NCI-H1417 treated with DMSO at 0.1 percent for 48 hours (cell line): ENCODE measurements at places on chromosomes 1 and 21.

- DNase-seq, result no peak
Observed at GRCh38 chr1:207811920-207812720, 60.3 kb downstream of the CD46 start.

DNA sequence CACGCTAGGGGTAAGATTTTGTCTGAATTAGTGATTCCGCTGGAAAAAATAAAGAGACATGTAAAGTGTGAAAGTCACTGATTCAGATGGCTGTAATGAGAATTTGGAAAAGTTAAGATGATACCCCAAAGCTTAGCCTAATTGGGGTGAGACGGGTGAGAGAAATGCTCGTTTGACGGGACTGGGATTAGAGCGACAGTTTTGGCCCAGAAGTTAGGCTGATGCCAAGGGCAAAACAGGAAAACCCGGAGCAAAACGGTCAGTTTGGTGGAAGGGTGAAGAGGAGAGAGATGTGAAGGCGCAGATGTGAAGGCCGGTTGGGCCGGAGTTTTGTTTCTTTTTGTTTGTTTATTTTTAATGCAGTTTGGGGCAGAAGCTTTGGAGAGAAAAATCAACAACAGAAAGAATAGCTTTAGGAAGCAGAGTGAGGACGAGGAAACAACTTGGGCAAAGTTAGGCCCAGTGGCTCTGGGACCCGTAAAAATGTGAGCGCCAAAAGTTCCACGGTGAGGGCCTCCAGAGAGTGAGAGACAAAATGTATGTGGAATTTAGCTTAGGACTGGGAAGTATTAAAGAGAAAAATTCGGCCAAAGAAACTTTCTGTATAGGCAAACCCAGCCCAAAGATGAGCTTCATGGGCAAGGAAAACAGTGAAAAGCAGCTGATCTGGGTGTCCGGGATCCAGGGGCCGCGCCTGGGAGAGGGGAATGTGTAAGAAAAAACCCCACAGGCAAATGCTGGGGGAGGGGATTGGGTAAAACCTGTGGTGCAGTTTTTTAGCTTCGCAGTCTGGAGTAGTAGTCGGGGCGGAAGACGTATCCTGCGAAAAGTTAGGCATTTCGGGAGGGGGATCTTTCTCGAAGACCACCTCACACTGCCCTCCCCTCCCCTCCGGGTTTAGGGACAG, 1.2 kb downstream of the DMRTA2 start:
- DNase-seq, result no peak

DNA sequence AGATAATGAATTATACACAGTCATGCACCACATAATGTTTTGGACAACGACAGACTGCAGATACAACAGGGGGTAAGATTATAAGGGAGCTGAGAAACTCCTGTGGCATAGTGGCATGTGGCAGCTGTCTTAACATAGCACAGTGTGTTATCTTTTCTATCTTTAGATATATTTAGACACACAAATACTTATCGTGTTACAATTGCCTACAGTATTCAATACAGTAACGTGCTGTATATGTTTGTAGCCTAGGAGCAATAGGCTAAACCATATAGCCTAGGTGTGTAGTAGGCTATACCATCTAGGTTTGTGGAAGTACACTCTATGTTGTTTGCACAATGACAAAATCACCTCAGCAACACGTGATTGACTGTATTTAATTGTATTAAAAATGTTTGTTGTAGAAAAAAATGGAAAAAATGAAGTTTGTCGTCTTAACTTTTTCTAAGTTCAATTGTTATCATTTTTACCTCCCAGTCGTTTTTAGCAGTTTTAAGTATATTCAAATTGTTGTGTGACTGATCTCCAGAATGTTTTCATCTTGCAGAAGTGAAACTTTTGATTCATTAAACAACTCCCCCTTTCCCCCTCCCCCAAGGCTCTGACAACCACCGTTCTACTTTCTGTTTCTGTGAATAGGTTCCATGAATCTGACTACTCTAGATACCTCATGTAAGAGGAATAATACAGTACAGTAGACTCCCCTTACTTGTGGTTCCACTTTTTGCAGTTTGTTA, 351.0 kb upstream of the B3GALT2 start:
- DNase-seq, result no peak

DNA sequence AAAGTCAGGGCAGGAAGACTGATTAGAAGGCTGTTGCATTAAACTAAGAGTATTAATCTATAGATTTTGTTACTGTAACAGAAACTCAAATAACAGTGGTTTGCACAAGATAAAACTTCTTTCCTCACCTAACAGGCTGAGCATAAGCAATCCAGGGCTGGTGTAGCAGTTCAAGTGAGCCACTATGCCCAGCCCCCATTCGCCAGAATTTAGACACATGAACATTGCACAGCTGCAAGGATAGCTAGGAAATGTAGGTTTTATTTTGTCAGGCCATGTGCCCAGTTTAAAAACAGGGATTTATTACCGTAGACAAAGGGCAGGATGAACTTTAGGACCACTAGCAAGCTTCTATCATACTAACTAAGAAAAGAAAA, 19.5 kb upstream of the DOCK7 start:
- no peak for DNase-seq

DNA sequence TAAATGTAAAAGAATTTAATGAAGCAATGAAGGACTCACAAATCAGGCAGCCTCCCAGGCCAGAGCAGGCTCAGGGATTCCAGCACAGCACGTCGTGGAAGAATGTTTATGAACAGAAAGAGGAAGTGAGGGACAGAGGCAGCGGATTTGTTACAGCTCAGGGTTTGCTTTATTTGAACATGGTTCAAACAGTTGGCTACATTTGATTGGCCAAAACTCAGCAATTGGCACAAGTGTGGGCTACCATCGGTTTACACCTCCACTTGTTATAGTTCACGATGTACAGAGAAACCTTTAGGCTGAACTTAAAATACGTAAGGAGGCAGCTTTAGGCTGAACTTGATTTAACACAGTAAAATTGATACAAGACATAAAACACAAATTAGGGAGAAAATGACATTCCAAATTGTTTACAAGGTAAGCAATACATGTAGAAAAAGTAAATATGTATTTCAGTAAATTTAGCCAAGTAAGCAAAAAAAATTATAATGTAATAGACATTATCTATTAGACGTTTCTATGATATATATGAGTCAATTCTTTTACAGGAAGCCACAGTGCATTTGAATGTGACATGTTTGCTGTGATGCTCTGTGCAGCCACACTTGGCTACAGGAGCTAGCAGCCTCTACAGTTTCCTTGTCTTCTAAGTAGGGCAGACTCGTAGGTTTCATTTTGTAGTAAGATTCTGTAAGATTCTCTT, 126.5 kb downstream of the ADSS2 start:
- DNase-seq, result no peak

DNA sequence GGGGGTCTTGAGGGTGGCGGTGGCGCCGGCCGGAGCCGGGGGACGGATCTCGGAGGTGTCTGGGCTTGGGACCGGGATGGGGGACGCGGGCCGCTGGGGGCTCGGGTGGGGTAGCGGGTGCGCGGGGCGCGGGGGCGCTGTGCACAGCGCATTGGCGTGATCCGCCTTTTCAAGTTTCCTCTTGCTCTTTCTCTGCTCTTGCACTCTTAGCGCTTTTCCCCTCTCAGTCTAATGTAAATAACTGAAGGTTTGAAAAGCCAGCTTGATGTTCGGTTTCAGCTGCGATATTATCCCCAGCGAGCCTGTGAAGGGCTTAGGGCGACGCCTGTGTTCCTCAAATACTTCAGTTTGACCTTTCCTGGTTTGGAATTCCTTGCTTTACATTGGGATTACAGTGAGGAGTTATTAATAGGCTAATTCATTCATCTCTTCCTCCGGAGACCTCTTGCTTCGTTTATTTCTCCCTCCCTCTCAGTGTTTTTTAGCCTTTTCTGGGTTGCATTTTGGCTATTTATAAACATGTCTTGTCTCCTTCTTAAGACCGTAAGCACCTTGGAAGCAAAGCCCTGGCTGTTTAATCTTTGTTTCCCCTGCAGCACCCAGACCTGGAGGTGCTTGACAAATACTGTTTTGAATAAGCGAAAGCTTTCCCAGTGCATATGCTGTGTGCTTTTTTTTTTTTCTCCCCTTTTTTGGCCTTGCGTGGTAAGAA, 693 bp downstream of the RAB4A start:
- no peak for DNase-seq

GRCh38 chr21:45502006-45502345, 40.3 kb downstream of the SLC19A1 start:
- DNase-seq, result no peak

DNA sequence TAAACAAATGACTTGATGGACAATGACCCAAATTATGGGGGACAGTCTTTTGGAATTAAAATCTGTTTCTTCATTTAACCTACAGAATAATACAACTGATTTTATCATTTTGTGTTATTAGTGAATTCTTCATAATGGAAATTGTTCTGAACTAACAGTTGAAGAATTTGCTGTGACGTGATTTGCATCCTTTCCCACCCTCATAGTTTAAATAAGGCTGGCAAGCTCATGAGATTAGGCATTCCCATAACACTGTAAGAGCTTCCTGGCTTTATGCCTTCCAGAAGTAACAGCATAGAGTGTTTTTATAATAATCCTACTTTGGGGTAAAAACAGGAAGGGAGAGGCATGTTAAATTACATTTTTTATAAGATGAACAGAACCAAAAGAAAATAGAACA, 95.7 kb downstream of the ATP6V1G3 start:
- DNase-seq, result no peak

GRCh38 chr1:240663169-240663879, 51.4 kb upstream of the GREM2 start:
- DNase-seq, result no peak

DNA sequence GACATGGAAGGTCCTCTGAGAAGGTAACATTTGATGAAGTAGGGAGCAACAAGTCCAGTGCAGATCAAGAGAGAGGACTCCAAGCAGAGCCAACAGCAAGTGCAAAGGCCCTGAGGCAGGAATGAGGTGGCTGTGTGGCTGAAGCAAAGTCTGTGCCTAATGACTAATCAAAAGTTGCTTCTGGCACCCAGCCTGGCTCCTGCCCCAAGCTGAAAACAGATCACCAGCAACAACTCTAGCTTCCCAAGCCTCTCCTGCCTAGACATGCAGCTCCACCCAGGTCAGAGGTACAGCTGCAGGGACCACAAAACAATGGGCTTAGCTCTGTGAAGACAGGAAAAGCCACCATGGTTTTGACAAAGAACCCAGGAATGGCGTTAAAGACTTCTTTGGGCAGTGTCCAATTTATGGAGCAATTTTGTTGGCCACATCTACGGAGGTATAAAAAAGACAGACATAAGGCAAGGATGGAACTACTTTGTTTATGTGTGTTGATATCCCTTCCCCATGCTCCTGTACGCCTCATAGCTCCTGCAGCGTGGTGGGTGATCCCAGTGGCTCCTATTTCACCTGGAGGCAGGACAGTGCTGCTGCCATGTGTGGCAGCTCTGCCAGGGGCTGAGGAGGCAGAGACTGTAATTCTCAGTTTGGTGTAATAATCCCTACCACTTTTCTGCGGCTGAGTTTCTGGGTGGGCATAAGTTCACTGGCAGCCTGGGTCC, 26.4 kb upstream of the IGSF3 start:
- no peak for DNase-seq

- DNase-seq, result no peak
Observed at GRCh38 chr1:6783221-6783620, 2.0 kb upstream of the CAMTA1 start.

DNA sequence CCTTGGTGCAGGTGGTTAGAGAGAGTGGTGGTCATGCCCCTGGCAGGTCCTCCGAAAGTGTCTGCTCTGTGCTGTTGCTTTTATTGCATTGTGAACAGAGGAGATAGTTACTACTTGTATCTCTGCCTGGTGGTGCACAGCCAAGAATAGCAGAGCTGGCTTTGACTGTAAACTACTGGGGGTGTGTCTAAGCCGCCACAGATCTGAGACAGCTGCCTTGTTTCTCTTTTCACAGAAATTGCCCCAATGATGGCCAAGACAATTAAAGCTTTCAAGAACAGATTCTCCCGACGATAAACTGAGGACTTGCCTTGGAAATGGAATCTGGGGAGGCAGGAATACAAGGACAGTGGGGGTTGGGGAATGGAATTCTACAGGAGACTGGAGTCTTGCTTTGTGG, 16.0 kb downstream of the ELOA start:
- DNase-seq, result no peak

DNA sequence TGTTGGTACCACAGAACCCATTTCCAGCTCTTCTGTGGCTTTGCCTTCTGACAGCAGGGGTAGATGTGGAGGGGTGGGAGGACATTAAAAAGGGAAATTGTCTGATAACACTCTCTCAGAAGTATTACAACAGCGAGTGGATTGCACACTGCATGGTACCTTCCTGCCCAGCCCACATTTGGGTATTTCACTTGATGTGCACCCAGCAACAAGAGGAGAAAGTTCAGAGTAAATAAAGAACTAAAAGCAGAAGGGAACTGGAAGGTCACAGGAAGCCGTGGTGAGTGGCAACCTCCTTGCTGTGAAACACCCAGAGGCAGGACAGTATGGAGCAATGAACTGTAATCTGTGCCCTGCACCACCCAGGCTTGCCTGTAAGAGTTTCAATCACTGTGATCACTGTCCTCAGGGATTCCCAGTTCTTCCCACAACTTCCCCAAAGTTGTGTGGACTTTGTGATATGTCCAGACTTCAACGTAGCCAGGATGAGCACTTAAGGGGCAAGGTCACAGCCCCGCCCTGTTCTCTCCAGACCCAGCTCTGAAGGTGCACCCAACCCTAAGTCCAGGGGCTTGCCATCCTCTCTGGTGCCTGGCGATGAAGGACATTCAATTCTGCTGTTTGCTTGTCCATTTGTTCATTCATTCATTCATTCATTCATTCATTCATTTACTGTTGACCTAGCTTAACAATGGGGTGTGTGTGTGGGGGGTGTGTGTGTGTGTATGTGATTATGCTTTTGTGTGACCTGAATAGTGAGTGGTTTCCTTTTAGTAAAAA, 18.7 kb upstream of the F5 start:
- no peak for DNase-seq

- DNase-seq, result no peak
Observed at GRCh38 chr1:9073143-9073542, 3.7 kb upstream of the SLC2A5 start.

GRCh38 chr21:45326891-45327440, 39.3 kb upstream of the POFUT2 start:
- no peak for DNase-seq

GRCh38 chr21:33067457-33067856, 2.5 kb upstream of the OLIG1 start:
- no peak for DNase-seq

GRCh38 chr1:53619367-53620060, 119.5 kb downstream of the GLIS1 start:
- no peak for DNase-seq

DNA sequence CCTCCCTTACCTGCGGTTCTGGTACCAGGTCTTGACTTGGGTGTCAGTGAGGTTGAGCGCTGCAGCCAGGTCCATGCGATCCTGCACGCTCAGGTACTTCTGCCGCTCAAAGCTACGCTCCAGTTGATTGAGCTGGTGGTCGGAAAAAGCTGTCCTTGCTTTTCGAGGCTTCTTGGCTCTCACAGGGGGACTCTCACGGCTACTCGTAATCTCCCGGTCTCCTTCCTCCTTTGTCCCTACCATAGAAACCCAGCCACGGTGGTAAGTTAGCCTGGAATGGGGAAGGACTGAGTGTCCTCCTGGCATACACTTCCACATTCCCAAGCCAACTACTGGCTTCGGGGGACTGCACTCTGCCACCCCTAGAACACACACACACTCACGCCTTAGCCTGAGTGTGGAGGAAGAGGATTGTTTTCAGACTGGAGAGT, 2.6 kb downstream of the BARHL2 start:
- DNase-seq, result no peak
